ENCODE measurements at places on chromosomes 3 and 15. TPM values are rescaled to one million over a fixed set of nuclear protein-coding genes. Genes with fewer than 3 reads are reported as not detected.

GRCh38 chr3:127887321-127887720 lies 27.7 kb upstream of the KBTBD12 start:
- peaks cover 4% of the 10 kb centered on the region for H3K27me3 ChIP-seq
- no peak for DNase-seq
- no peak overlapping the region for H3K27ac ChIP-seq
- H3K36me3 ChIP-seq = peaks cover 2% of the 10 kb centered on the region
- peaks cover 6% of the 10 kb centered on the region for H3K4me1 ChIP-seq

- no peaks in the 10 kb centered on the region for H3K4me1 ChIP-seq
- DNase-seq = no peak
- H3K27ac ChIP-seq = no peak overlapping the region
- H3K27me3 ChIP-seq = peaks cover 9% of the 10 kb centered on the region
- H3K36me3 ChIP-seq = no peaks in the 10 kb centered on the region
Observed at GRCh38 chr3:142618917-142619461, 22.8 kb downstream of the PLS1 start.

DNA sequence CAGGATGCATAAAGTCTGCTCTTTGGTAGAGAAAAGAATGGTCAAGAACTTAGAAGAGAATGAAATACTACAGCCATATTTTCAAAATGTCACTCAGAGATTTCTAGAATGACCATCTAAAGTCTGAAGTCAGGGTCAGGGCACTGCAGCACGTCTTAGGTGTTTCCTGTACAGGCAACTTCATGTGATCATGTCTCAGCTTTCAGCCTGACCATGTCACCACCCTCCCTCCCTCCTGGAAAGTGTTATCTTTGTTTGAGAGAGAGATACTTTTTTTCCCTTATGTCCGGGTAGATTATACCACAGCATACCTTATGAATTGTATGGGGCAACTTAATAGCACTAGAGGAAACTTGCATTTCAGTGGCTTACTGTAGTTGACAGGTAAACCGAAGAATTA lies 558.0 kb upstream of the TGFBR2 start:
- no peaks in the 10 kb centered on the region for H3K36me3 ChIP-seq
- H3K4me3 ChIP-seq = no peak overlapping the region
- H3K4me1 ChIP-seq = no peaks in the 10 kb centered on the region
- DNase-seq = no peak
- H3K27ac ChIP-seq = no peak overlapping the region

MORC1 gene
- total RNA-seq = not detected

RASSF1 gene
- total RNA-seq = 68.3 TPM

Measured in activated CD4-positive, alpha-beta T cell treated with anti-CD3 and anti-CD28 coated beads, Interleukin-2, amount 10 ng/mL, durations not matched to agents 24 days and 14 days (primary cell).